ENCODE measurements at places on chromosomes 16 and 17.

GRCh38 chr16:59039066-59039720, 305.1 kb upstream of the GOT2 start:
- no peak for DNase-seq

DNA sequence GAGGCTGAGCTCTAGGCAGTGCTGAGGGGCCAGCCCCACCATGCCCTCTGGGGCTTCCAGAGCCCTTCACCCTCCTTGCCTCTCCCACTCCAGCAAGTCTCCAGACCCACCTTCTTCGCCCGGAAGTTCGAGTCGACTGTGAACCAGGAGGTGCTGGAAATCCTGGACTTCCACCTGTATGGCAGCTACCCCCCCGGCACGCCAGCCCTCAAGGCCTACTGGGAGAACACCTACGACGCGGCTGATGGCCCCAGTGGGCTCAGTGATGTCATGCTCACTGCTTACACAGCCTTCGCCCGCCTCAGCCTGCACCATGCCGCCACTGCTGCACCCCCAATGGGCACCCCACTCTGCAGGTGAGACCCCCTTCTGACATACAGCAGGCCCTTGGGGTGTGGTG, 10.5 kb downstream of the XYLT2 start:
- DNase-seq = no peak

- no peak for DNase-seq
Observed at GRCh38 chr17:16981928-16982327, 10.0 kb upstream of the TNFRSF13B start.

DNA sequence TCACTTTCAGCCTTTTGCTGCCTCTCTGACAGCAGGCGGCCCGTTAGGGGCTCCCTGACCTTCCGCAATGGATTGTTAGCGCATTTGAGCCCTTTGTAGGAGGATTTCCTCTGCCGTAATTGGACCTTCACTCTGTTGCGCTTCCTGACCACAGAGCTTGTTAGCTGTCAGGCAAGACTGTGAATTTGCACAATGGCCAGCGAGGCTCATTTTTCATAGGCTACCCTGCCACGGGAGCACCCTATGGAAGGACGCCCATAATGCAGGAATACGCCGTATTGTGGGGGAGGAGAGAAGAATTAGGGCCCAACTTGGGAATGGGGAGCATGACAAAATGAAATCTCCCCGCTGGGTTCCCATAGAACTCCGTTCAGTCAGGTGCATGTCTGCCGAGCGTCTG, 205.2 kb upstream of the NLRP1 start:
- DNase-seq = no peak

GRCh38 chr17:81419886-81420768, 24.9 kb downstream of the BAHCC1 start:
- DNase-seq = no peak

GRCh38 chr17:46882666-46883065, 31.3 kb downstream of the WNT9B start:
- DNase-seq = no peak

- no peak for DNase-seq
Observed at GRCh38 chr16:14302031-14302398, 230.9 kb downstream of the MRTFB start.

DNA sequence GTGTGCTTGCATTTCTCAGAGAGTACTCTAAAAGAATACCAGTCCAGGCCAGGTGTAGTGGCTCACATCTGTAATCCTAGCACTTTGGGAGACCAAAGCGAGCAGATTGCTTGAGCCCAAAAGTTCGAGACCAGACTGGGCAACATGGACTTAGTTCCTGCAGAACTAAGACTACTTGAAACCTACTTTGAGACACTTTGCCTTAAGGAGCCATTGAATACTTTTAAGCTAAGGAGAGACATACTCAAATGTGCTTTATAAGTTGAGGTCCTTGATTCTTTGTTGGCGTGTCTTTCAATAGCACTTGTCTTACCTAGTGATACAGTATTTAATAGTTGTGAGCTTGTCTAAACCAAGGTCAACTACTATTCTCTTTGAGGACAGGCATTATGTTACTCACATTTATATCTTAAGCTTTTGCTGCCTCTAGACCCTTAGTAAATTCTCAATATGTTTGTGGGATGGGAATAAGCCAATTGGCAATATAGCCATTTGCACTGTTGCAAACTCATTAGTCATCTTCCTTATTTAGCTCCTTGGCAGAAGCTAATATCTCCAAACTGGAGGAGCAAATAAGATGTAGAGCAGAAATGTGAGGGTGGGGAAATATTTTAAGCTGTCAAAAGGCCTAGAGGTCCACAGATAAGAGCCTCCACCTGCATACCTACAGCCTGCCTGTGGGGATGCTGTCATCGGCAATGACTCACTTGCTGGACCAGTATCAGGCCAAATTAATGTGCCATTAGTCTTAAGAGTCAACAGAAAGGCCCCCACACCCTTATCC, 16.3 kb downstream of the SCPEP1 start:
- DNase-seq = no peak

DNA sequence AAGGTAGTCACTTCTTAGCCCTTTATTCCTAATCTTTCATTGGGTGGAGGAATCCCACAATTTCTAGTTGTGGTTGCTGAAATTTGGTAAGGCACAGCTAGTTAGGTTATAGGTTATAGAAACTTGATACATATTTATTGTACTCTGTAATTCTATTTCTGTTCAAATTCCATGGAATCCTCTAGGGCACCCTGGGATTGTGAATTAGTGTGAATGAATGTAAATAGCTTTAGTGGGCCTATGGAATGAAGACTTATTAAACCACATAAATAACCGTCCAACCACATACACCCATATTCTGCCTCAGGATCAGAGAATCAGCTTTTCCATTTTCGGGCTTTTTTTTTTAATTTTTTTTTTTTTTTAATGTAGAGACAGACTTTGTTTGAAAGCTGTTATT, 9.2 kb downstream of the TANC2 start:
- DNase-seq = no peak
